ENCODE measurements at places on chromosomes 12 and 14.

DNA sequence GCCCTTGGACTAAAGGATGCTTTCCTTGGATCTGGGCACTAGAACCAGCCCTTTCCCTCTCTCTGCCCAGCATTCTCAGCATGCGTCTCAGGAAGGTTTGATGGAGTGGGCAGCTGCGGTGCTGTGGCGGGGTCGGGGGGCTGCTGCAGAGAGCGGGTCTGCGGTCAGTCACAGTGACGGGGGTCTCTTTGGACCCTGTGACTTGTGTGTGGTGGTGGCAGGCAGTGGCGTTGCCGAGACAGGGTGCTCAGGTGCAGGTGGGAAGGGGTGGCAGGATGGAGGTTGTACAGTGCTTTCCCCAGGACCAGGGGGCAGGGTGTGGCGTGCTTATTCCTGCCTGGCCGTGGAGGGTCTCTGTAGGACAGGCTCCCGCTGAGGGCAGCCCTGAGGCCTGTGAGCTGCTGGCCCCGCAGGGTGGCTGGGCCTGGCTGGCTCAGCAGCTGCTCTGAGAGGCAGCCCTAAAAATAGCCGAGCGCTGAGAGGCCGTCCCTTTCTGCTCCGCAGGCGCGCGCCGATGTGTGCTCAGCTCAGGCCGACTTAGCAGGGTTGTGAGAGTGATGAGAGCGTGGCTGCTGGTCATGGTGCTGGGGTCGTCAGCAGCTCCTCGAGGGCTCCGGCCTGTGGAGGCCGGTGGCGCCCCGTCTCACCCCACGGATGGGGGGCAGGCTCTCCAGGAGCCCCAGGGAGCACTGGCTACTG, 9.7 kb downstream of the PACS2 start:
- DNase-seq = no peak

DNA sequence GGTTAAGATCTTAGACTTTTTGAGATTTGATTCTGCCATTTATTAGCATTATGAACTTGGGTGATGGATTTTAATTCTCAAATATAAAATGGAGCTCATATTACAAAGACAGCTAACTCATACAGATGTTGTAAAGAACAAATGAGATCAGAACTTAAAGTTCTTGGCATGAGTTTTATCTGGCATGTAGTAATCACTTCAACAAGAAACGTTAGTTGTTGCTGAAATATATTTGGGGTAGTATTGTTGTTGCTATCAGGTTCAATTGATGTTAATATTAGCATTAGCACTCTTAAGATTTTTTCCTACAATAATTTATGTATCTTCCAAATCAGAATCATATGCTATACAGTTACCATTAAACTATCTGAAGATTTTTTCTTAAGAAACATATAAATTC, 71.0 kb downstream of the SLC6A15 start:
- no peak for DNase-seq

GRCh38 chr12:50839042-50839441, 3.7 kb upstream of the TMPRSS12 start:
- no peak for DNase-seq

DNA sequence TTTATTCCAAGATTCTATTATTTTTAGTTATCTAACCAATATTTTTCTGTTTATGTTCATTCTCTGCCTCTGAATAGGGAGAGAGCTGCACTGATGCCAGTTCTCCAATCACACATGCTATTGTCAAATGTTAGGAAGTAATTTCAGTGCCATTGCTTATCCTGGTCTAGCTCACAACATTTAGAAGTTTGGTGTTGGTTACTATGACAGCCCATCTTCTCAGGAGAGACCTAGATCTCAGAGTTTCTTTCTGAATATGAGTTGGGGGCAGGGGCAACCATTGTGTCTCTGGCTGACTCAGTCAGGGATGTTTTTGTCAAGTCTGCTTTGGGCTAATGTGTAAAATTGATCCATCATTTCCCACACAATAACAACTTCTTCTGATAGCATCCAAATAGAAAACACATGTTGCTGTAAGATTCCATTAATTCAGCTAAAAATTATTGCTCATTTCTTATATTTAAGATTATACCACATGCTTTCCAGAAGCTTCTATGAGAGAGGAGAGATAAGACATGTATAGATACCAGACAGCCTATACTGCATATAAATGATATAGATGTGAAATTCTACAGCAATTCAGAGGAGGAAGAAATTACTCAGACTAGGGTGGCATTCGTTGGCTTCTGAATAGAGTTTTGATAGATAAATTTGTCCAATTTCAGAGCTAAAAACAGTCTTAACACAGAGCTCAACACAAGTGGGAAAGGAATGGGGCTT, 64.8 kb downstream of the DACT1 start:
- DNase-seq = no peak

- no peak for DNase-seq
Observed at GRCh38 chr14:21647380-21647779, 6.3 kb upstream of the OR4E2 start.

DNA sequence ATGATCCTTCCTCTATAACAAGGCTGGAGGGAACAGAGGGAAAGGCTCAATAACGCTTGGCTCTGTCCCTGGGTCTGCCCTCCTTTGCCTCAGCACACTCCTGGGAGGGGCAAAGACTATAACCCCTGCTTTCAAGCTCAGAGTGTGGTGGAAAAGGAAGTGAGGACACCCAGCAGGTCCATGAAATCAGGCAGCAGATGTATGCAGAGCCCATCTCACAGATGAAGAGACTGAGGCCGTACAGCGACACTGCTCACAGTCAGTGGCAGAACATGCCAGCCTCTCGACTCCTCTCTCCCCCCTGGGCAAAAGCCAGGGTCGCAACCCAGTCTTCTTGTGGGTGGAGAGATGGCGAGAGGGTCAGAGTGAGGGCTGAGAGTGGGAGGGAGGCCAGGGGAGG, 39.8 kb downstream of the SLC6A12 start:
- no peak for DNase-seq

- no peak for DNase-seq
Observed at GRCh38 chr14:69554500-69554899, 20.2 kb downstream of the CCDC177 start.

DNA sequence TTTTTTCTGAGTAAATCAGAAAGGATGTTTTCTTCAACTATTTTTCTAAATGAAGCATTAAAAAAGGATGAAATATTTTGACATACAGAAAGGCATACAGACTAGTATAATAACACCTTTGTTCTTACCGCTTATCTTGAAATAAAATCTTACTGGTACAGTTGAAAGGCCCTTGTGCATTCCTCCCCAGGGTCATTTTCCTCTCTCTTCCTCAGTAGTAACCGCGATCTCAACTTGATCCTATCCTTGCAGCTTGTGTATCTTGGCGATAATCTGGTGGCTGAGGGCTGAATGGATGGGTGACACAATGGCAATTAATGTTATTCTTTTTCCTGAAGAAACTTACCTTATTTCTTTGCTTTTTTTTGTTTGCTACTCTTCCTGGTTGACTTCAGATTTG, 18.5 kb downstream of the GAS2L3 start:
- DNase-seq = no peak

GRCh38 chr12:26855337-26855736, 22.3 kb upstream of the ITPR2 start:
- no peak for DNase-seq

- no peak for DNase-seq
Observed at GRCh38 chr12:109716512-109717389, 3.1 kb downstream of the FAM222A start.

- DNase-seq = no peak
Observed at GRCh38 chr12:90826036-90826435, 128.9 kb downstream of the CCER1 start.

- peak; percentile 6 for DNase-seq
Observed at GRCh38 chr12:78229591-78230101, 399.0 kb downstream of the NAV3 start.

- DNase-seq = no peak
Observed at GRCh38 chr12:81347404-81347803, 269.5 kb downstream of the ACSS3 start.

DNA sequence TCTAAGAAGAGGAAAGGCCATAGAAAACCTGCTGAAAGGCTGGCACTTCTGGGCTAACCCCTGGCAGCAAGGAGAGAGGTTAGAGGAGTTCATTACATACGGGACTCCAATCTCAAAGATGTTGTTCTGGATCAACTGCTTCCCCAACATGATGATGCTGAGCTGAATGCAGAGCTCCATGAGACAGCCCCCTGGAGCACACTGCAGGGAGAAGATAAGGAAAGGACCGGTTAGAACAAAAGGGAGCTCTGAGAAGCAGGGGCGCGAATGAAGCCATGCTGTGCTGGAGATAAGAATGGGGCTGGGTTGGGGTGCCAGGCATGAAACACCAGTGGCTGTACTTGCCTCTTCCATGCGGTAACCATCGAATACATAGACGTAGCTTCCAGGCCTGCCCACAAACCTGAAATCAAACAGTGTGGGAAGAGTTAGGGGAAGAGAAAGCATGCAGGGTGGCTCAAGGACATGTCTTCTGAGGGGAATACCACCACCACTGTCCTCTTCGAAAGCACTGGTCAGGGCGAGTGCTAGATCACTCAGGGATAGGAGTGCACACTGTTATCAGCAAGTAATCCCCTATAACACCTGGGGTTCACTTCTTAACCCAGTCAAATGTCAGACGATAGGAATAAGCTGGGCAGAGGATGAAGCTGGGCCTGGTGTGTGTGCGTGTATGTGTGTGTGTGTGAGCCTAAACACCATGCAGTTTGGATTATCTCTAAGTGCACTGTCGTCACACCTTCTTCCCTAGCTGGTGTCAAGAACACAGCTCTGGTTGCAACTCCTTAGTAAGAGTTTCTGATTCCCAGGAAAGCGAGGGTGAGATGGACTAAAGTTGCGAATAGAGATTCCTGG, 180.9 kb downstream of the NTF3 start:
- no peak for DNase-seq

DNA sequence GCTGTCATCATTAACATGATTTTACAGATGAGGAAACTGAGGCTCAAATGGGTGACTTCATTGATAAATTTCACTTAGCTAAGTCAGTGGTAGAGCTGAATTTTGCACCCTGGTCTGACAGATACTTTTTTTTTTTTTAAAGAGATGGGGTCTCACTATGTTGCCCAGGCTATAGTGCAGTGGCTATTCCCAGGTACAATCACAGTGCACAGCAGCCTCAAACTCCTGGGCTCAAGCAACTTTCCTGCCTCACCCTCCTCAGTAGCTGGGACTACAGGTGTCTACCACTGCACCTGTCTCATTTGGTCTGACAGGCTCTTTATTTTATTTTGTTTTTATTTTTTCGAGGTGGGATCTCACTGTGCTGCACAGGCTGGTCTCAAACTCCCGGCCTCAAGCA, 24.2 kb upstream of the CORO1C start:
- DNase-seq = no peak

GRCh38 chr12:67601126-67601525, 47.4 kb upstream of the DYRK2 start:
- no peak for DNase-seq

GRCh38 chr12:132147423-132148367, 3.4 kb downstream of the NOC4L start:
- DNase-seq = no peak

- peak; percentile 37 for DNase-seq
Observed at GRCh38 chr12:62250671-62251608, 9.3 kb upstream of the USP15 start.

- DNase-seq = no peak
Observed at GRCh38 chr12:1019283-1019682, 28.3 kb downstream of the ERC1 start.

- no peak for DNase-seq
Observed at GRCh38 chr12:108305991-108306501, 33.1 kb downstream of the CMKLR1 start.

DNA sequence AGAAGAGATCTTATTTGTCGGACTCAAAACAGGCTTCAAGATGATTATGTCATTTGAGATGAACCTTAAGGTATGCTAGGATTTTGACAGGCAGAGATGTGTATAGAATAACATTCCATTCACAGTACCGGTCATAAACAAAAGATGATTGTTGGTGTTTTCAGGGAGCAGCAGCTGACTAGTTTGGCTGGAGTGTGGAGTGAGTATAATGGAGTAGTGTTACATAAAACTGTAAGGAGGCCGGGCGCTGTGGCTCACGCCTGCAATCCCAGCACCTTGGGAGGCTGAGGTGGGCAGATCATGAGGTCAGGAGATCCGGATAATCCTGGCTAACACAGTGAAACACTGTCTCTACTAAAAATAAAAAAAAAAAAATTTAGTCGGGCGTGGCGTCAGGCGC, 23.9 kb downstream of the SERPINA10 start:
- DNase-seq = no peak

DNA sequence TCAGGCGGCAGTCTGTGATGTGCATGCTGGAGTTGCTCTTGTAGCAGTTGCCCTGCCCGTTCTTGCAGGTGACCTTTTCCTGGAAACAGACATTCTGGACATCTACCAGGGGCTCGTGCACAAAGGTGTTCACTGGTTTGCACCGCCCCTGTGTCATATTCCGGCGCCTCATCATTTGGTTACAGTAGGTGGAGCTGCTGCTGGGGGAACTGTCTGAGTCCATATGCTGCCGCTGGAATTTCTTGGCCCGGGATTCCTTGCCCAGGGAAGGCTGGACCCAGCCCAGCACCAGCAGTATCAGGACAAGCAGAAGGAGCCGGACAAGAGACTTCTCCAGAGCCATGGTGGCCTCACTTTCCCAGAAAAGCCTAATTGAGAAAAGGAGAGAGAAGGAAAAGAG, 918 bp downstream of the RNASE1 start:
- no peak for DNase-seq

- no peak for DNase-seq
Observed at GRCh38 chr12:112380663-112381405, 1.4 kb downstream of the HECTD4 start.

DNA sequence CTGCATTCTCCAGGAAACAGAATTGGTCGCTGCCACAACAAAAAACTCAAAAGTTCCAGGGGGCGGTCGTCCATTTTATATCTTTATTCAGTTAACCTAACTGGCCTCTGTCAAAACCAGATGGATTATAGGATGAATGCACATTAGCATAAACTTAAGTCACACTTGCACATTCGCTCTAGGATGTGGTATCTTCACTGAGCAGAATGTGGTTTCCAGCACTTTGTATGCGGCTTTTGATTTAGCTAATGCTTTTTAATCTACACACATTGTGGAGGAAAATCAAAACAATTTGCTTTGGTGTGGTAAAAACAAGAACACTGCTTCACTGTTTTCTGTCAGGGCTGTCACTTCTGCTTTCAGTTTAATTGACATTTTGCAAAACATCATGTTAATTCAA, 4.5 kb downstream of the TAS2R50 start:
- DNase-seq = no peak

DNA sequence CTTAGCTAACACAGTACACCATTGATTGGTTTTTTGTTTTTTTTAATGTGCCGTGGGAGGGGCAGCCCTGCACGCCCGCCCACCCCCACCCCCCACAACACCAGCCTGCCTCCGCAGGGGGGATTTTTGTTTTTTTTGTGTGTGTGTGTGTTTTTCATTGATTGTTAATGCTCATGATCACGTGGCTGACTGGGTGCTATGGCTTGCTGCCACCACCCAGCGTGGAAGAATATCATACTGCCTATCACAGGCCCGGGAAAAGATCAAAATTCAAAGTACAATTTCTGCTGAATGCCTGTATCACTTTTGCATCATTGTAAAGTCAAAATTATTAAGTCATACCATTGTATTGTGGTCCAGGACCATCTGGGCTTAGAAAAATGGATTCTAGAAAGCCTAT, 8.3 kb downstream of the RESF1 start:
- no peak for DNase-seq
